ENCODE measurements at places on chromosomes 13 and 19.
A peak's percentile ranks its signal among the peaks of the same experiment; 100 is the strongest.

GRCh38 chr19:31256593-31256960 is 92.7 kb downstream of the TSHZ3 start:
- DNase-seq, result peak; percentile 30

GRCh38 chr13:84265257-84265764 is 383.0 kb upstream of the SLITRK1 start:
- no peak for DNase-seq

- no peak for DNase-seq
These were observed 34.0 kb downstream of the C13orf46 start for GRCh38 chr13:113939944-113940297.

DNA sequence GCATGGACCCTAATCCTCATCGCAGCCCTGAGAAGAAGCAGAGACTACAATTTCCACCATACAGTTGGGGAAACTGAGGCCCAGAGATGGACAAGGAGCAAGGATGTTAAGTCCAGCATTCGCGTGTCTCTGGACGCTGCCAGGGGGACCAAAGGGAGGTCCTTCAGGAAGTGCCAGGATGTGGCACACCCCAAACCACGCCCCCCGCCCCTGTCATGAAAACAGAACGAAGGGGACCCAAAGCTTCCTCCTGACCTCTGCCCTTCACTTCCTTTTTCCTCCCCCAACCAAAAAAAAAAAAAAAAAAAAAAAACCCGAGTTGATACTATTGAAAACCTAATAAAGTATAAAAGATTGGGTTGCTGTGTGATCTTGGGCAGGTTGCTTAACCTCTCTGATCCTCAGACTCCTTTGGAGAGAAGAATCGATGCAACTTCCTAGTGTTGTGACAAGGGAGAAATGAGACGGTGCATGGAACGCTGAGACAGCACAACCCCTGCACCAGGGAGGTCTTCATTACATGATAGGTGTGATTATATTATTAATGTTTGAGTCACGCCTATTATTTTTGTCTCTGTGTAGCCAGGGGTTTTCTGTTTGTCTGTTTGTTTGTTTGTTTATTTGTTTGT is 2.7 kb upstream of the ZBTB7A start:
- DNase-seq, result peak; percentile 70

DNA sequence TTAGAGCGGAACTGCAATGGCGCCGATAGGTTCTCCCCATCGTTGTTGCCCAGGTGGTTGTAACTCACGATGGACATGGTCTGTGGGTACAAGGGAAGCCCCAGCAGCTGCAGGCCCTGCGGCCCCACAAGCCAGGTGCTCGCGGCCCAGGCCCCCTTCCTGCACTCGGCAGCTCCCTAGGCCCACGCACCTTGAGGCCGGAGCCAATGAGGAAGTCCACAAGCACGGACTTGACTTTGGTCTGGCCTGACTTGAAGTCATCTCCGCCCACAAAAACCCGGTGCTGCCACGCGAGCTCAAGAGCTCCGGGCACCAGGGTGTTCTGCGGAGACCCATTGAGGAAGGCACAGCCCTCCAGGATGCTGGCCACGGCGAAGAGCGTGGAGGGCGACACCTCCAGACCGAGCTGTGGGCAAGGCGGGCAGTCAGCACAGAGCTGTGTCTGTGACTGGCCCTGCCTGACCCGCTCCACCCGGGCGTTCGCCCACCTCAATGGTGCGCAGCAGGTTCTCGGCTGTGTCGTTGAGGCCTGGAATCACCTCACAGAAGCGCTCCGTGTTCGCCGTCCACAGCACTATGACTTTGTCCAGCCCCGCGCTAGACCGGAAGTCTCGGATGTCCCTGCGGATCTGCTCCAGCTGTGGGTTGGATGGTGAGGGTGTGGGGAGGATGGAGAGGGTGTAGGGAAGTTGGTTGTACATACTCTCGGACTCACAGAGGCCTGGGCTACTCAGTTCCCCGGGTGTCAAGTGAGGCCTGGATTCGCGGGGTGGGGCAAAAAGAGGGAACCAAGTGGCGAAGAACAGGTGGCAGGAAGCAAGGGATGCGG is 1.9 kb downstream of the ISYNA1 start:
- no peak for DNase-seq

GRCh38 chr19:23190341-23190740 is 59.9 kb downstream of the ZNF724 start:
- DNase-seq, result no peak

GRCh38 chr13:42633495-42633894 is 59.5 kb downstream of the TNFSF11 start:
- no peak for DNase-seq

GRCh38 chr19:34215006-34215665 is 39.2 kb upstream of the GARRE1 start:
- no peak for DNase-seq

DNA sequence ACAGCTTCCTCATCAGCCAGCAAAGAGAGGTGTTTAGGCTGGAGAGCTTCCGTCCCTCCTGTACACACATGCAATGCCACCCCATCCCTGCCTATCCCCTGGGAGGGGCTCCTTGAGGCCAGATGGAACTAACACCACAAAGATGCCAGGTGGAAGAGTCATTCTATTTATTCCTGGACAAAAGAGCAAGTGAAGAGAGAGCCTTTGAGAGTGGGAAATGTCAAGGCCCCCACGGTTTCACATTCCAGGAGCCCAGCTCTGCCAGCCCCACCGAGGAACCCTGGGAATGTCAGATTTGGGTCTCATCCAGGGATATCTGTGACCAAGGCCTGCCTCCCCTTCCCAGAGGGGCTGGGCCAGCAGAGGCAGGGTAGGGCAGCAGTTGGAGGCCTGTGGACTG is 30.8 kb upstream of the IGFL1 start:
- DNase-seq, result no peak

DNA sequence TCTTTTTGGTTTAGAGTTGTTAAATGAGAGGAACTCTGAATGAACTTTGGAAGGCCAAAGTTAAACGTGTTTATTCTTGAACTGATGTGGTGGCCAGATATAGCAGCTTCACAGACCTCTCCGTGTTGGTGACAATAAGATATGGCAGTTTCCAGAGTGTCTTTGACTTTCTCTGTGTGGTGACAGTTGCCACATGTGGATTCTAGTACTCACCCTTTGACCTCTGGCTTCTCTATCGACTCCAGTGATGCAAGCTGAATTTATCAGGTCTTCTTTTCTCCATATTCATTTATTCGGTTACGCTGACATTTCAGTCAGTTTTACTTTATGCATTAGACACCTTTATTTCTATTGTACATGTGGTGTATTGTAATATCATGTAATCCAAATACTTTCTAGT is 1469.5 kb downstream of the SLITRK1 start:
- no peak for DNase-seq

DNA sequence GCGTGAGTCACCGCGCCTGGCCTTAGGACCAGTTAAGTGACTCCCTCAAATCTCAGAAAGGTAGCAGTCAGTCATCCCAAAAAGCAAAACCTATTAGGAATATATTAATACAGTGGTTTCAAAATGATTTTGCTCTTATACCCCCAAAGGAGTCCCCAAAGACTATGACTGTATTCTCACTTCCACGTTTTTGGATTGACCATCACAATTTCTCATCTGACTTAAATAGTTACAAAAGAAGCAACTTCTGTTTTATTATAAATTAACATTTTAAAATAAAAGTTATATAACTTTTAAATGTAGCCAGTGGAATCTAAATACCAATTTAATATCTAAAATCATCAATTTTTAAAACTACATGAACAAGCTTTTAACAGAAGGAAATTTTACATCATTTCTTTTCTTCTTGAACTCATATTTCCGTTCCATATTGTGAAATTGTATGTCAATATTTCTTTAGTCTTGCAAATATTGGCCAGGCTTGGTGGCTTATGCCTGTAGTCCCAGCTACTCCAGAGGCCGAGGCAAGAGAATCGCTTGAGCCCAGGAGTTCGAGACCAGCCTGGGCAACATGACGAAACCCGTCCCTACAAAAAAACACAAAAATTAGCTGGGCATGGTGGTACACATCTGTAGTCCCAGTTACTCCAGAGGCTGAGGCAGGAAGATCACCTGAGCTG is 1.5 kb upstream of the SPART start:
- DNase-seq, result no peak

DNA sequence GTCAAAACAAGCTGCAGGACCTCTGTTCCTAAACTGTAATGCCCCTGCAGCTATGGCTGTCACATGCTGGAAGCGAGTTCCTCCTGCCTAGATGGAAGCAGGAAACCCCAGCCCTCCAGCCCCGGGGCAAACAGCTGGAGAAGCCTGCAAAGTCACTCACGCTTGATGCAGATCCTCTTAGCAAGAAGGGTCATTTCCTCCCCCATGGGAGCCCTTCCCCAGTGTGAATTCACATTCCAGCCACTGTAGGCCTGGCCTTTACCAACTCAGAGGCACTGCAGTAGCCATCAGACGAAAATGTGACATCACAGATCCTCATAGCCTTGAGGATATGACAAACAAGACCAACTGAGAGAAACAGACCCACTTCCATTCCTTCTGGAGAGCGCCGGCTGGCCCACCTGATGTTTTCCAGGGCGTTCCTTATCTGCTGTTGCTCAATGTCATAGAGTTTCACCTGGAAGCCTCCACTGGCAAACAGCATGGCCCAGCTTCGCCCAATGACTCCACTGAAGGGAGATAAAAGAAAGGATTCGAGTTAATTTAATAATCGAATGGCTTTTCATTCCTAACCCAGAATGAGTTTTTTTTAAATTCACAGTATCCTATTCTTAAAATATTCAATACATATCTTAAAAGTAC is 13.5 kb downstream of the CRYL1 start:
- DNase-seq, result no peak

DNA sequence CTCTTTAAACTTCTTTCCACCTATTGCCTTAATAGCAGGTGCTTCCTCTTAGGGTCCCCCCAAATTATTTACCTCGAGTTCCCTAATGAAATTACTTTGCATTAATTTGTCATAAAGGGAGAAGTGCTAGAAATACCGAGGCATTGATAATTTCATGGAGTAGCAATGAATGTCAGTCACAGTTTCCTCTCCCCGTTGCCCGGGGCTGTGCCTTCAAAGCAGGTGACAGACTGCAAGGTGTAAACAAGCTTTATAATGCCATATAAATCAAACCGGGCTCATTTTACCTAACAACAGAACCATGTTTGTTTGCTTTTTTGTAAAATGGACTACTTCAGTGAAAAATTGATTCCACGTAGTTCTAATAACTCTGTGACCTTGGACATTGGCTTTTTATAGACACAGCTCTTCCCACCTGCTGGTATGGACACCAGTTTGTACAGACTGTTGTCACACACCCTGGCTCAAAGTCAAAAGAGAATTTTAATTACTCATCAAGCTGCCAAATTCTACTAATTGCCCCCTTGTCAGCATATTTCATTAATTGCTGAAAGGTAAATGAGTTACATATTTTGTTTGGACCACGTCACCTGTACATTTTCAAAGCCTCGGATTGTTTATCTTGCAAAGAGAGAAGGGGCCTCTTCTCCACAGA is 171.1 kb downstream of the STK24 start:
- no peak for DNase-seq

- DNase-seq, result no peak
These were observed 5.8 kb downstream of the TEAD2 start for GRCh38 chr19:49356382-49356781.

DNA sequence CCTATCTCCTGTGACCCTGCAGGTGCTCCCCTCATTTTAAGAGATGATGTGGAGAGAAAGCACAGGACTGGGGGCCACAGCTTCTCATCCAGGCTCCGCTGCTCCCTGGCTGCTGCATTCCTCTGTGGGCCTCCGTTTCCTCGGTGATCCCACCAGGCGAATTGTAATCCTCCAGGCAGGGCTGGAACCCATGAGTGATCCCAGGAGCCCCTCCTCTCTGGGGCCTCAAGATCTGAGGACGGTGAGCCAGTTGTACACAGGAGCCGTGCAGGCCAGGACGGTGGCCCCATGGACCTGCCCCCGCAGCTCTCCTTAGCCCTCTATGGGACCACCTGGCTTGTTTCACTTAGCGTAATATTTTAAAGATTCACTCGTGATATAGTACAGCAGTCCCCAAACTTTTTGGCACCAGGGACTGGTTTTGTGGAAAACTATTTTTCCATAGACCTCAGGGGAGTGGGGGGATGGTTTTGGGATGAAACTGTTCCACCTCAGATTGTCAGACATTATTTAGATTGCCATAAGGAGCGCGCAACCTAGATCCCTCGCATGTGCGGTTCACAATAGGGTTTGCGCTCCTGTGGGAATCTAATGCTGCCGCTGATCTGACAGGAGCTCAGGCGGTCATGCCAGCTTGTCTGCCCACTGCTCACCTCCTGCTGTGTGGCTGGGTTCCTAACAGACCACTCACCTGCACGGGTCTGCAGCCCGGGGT is 5.6 kb downstream of the FFAR3 start:
- DNase-seq, result no peak

- no peak for DNase-seq
These were observed 1.6 kb downstream of the NBEA start for GRCh38 chr13:34943436-34944273.

DNA sequence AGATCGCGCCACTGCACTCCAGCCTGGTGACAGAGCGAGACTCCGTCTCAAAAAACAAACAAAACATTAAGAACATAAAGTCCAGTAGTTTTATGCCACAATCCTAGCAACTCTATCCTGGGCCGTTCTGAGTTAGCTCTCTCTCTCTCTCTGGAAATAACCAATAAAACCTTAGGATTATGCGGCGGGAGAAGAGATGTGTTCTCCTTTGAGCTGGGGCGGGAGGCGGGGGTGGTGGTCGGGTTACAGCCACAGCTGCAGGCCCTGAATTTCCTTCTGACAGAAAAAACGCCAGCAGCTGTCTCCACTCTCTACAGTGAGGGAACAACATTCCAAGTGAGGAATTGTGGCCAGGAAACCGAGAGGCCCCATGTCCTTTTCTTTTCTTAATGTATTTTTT is 9.1 kb upstream of the PNMA8A start:
- no peak for DNase-seq

GRCh38 chr19:2385053-2385721 is 25.1 kb downstream of the TMPRSS9 start:
- DNase-seq, result no peak

GRCh38 chr19:56566904-56567273 is 379 bp upstream of the ZNF470 start:
- no peak for DNase-seq

DNA sequence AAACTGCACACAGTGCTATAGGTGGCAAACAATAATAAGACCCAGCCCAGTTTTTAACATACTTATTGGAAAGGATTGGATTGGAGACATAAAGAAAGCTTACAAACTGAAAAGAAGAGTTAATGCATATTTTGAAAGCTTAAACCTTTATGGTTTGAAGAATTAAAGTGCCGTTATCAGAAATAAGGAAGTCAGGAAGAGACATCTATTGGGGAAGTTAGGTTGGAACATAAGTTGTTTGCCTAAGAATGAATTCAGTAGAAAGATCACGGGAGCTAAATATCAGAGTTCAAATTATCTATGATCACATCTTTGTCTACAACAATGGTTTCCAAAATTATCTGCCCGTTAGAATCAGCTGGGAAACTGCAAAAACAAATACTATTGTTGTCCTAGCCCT is 767.9 kb downstream of the PCDH9 start:
- no peak for DNase-seq

All from CD4-positive, alpha-beta T cell treated with Interferon gamma for 1 hour (primary cell).